ENCODE measurements at places on chromosomes 4 and X.

GRCh38 chrX:46961574-46962283, 49.5 kb downstream of the JADE3 start:
- DNase-seq = no peak

GRCh38 chr4:24405341-24405740, 179.0 kb downstream of the DHX15 start:
- DNase-seq = no peak

- DNase-seq = peak; percentile 37
Measured at GRCh38 chr4:76504613-76505465, 69.8 kb downstream of the SHROOM3 start.

- no peak for DNase-seq
Measured at GRCh38 chr4:48197643-48198237, 63.7 kb upstream of the TXK start.

GRCh38 chr4:587671-588350, 11.7 kb upstream of the TMEM271 start:
- DNase-seq = no peak

- DNase-seq = no peak
Measured at GRCh38 chr4:127441571-127441970, 191.2 kb upstream of the INTU start.

Measured in HEK293T (cell line).